ENCODE measurements at places on chromosomes 2 and 18. TPM values are rescaled to one million over a fixed set of nuclear protein-coding genes. Genes with fewer than 3 reads are reported as not detected.

- DNase-seq = no peak
These were observed 5.0 kb upstream of the PKDCC start for GRCh38 chr2:42042631-42043355.

DNA sequence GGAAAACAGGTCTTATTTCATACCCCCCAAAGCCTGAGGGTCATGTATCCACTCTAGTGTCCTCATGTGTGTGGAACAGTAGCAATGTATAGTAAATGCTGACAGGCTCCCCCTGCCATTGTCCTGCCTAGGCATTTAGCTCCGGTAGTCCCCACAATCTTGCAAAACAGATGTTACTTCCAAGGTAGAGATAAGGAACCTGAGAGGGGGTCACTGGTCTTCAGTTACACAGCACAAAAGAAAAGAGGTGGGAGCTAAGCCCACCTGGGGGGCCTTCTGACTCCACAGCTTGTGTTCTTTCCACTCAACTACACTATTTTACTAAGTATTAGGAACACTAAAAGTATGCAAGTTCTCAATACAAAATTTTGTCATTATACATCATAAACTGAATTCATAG, 17.4 kb upstream of the FECH start:
- no peak for DNase-seq

DNA sequence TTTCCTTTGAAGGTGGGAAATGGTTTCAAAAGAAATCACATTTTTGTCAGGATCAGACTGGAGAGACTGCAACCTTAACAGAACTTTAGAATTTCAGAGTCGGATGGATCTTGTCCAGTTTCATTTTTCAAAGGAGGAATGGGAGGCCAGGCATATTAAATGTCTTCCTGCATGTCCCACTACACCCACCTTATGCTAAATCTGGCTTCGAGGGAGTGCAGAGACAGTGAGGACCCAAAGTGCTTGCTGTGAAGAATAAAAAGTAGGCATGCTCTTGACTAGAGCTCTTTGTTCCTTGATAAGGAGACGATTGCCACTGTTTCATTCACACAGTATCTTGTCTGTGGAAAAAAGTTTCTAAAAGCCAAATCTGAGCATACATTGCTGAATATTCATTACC, 197.6 kb downstream of the SLC4A3 start:
- DNase-seq = no peak

DNA sequence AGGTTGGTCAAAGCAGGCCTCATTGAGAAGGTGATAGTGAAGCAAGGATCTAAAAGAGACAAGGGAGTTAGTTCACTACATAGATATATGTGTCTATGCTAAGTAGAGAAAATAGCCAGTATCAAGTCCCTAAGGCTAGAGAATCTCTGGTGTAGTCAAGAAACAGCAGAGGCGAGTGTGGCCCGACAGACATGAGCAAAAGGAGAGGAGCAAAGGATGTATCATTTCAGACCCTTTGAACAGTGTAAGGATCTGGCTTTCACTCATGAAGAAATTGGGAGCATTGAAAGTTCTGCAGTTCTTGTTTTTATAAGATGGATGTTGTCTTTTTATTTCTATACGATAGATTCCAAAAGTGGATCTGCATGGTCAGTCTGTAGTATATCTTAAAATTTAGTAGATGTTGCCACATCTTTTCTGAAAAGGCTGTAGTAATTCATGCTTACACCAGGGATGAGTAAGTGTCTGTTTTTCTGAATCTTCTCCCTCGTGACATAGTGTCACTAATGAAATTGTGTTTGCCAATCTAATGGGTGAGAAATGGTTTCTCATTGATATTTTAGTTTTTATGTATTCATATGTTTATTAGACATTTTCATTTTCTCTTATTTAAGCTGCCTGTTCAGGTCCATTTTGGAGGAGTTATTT, 18.8 kb downstream of the SP100 start:
- no peak for DNase-seq

- no peak for DNase-seq
These were observed 19.6 kb upstream of the RPIA start for GRCh38 chr2:88671786-88672427.

DNA sequence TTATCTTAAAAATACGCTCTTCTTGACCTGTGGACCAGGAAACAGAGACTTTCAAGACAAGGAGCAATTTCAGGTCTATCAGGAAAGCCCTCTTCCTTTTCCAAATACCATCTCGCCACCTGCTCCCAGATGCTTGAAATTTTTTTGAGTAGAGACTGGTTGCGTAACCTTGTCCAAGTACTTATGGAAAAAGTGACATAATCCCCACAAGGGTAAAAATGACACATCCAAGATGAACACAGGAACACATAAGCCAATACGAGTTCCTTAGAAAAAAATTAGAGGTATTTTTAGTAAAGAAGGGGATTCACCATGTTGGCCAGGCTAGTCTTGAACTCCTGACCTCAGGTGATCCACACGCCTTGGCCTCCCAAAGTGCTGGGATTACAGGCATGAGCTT, 1.8 kb downstream of the SERPINB13 start:
- no peak for DNase-seq

GRCh38 chr2:46050027-46050426, 247.2 kb upstream of the EPAS1 start:
- DNase-seq = no peak

DNA sequence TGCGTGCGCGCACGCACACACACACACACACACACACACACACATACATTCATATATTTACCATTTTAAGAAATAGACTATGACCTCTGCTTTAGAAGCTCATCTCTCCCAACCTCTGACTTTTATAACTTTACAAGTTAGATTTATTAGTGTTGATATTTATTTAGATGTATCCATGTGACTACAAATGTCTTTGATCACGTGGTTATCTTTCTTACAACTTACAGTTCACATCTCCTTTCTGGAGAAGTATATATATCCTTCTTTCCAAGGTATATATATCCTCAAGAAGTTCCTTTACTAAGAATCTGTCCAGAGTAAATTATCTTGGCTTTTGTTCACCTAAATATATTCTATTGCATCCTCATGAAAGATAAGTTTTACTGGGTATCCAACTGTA, 16.3 kb upstream of the LTBP1 start:
- DNase-seq = no peak

DNA sequence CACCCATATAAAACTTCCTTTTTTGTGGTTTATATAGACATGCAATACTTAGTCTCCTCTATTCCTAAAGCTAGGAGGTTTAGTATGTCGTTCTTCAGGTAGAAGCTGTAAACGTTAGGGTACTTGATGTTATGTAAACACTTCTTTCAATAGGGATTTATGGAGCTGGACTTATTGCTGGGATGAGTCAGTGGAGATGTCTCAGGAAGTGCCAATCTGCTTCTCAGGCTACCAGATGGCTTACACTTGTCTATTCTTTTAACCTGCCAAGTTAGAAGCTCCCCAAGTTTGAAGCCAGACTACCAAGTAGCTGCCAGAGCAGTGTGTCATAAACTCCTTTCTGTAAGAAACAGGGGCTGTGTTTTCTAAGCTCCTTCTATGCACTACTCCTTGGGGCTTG, 756.5 kb upstream of the LRRTM1 start:
- DNase-seq = no peak

- DNase-seq = no peak
These were observed 34.8 kb upstream of the IHH start for GRCh38 chr2:219095406-219095935.

GRCh38 chr18:37465958-37466357, 99.6 kb downstream of the CELF4 start:
- DNase-seq = no peak

DNA sequence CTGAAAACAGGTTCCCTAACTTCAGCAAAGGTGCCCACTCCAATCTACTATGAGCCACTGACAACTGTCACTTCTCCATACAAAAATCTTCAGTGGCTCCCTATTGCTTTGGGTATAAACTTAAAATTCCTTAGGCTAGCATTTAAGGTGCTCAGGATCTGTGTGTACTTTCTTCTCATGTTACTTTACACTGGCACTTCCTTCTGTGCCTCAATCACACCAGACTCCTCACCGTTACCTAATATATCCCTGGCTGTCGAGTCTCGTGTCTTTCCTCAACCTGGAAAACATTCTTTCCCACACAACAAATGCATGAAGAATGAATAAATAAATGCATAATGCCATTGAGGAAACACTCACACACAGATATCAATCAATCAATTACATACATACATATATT, 101.1 kb downstream of the TCF4 start:
- DNase-seq = no peak

DNA sequence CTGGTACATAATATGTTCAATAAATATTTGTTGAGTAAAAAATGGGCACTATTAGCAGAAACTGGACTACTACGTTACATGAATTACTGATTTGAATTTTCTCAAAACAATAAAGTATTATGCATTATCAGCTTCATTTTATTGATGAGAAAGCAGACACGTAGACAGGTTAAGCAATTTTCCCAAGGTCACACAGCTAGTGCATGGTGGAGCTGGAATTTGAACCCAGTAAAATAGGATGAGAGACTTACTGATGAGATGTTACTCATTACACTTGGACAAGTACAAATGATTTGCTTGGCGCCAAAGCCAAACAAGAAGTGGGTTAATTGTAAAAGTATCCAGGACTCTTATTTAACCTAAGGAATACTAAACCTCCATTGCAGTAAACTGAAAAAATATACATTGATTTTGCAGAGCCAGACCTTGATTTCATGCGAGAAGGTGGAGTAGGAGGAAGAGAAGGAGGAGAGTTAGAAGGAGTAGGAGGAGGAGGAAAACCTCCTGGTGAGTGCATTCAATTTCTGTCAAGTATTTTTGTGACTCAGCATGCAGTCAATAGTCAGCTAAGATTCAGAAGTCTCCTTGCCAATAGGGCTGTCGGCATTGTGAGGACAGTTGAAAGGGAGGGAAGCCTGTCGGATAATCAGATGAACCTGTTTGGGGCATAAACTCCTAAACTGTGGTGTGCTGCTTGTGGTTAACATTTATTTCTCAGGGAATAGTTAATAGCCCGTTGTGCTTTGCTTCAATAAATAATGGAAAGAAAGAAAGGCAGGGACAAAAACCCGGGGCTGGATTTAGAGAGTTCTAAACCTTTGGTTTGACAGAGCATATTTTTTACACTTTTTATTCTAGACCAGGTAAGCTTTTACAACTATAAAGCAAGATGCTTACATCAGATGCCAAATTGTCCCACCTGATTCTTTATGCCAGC, 77.0 kb upstream of the TACR1 start:
- no peak for DNase-seq

DNA sequence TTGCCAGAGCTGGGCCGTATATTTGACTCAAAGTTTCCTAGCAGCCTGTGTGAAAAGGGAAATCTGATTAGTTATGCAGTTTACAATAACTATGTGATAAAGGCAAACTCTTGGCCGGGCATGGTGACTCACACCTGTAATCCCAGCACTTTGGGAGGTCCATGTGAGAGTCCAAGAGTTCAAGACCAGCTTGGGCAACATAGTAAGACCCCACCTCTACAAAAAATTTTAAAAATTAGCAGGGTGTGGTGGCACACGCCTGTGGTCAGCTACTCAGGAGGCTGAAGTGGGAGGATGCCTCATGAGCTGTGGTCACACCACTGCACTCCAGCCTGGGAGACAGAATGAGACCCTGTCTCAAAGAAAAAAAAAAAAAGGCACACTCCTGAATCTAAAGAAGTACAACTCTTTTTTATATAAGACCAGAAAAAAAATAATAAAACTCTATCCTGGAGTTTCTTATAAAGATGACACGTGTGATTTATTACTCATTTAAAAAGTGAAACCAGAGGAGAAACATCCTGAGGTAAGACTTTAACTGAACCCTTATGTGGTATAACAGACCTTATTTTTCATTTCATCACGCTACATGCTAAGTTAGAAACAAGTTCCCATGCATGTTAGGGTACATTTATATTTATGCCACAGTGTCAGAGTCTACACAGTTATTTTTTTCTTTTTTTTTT, 32.6 kb upstream of the KCMF1 start:
- no peak for DNase-seq

The PKDCC gene
- 14.8 TPM for total RNA-seq

The LBX2 gene
- total RNA-seq = 9.6 TPM

The KRTCAP3 gene
- total RNA-seq = 1.9 TPM

The CLEC4F gene
- total RNA-seq = not detected

The DNAH7 gene
- total RNA-seq = 0.98 TPM

Data from Panc1 (cell line).